ENCODE measurements at places on chromosomes 4 and X. TPM values are rescaled to one million over a fixed set of nuclear protein-coding genes. Genes with fewer than 3 reads are reported as not detected.
A peak's percentile ranks its signal among the peaks of the same experiment; 100 is the strongest.

GRCh38 chr4:174834477-174834876 lies 5.4 kb upstream of the GLRA3 start:
- peaks cover 14% of the 10 kb centered on the region for H3K4me1 ChIP-seq
- H3K27me3 ChIP-seq = no peaks in the 10 kb centered on the region
- no peak overlapping the region for H3K27ac ChIP-seq
- H3K36me3 ChIP-seq = no peaks in the 10 kb centered on the region
- no peak for DNase-seq

GRCh38 chr4:187333151-187333550 lies 609.5 kb upstream of the FAT1 start:
- no peak overlapping the region for H3K4me3 ChIP-seq
- no peak overlapping the region for H3K27ac ChIP-seq
- H3K36me3 ChIP-seq = no peaks in the 10 kb centered on the region
- no peaks in the 10 kb centered on the region for H3K4me1 ChIP-seq
- DNase-seq = no peak

- no peak for DNase-seq
- peaks cover 13% of the 10 kb centered on the region for H3K4me1 ChIP-seq
- no peak overlapping the region for H3K27ac ChIP-seq
- no peaks in the 10 kb centered on the region for H3K27me3 ChIP-seq
Observed at GRCh38 chr4:40721730-40722171, 28.0 kb upstream of the NSUN7 start.

GRCh38 chrX:27039332-27039731 lies 423.8 kb downstream of the PPP4R3C start:
- no peak overlapping the region for H3K27ac ChIP-seq
- H3K4me3 ChIP-seq = no peak overlapping the region
- DNase-seq = no peak
- peaks cover 10% of the 10 kb centered on the region for H3K4me1 ChIP-seq
- H3K36me3 ChIP-seq = no peaks in the 10 kb centered on the region
- H3K27me3 ChIP-seq = no peaks in the 10 kb centered on the region

- H3K27ac ChIP-seq = no peak overlapping the region
- H3K36me3 ChIP-seq = no peaks in the 10 kb centered on the region
- H3K27me3 ChIP-seq = no peaks in the 10 kb centered on the region
- H3K4me3 ChIP-seq = no peak overlapping the region
- H3K4me1 ChIP-seq = no peaks in the 10 kb centered on the region
- DNase-seq = no peak
Observed at GRCh38 chrX:20906571-20906970, 467.6 kb upstream of the CNKSR2 start.

DNA sequence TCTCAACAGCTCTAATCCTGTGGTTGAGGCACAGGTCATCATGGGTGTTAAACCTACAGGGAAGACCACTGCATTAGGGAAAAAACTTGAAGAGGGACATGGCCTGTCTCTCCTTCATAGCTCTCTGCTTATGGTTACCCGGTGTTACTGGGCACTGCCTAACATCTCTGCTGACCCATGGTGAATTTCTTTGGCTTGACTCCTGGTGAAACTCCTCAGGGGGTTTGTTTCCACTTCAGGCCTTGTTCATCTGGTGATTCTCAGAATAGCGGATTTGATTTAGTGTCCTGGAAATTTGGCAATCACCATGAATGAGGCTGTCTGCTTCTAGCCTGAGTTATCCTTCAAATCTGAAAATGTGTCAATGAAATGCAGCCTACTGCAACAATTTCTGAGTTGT lies 114.4 kb downstream of the ZNF518B start:
- no peak for DNase-seq
- H3K36me3 ChIP-seq = no peaks in the 10 kb centered on the region
- H3K4me1 ChIP-seq = no peaks in the 10 kb centered on the region
- no peak overlapping the region for H3K4me3 ChIP-seq
- H3K27ac ChIP-seq = no peak overlapping the region

The KLHL8 gene
- 6.5 TPM for total RNA-seq

The FAAH2 gene
- 5.0 TPM for total RNA-seq

DNA sequence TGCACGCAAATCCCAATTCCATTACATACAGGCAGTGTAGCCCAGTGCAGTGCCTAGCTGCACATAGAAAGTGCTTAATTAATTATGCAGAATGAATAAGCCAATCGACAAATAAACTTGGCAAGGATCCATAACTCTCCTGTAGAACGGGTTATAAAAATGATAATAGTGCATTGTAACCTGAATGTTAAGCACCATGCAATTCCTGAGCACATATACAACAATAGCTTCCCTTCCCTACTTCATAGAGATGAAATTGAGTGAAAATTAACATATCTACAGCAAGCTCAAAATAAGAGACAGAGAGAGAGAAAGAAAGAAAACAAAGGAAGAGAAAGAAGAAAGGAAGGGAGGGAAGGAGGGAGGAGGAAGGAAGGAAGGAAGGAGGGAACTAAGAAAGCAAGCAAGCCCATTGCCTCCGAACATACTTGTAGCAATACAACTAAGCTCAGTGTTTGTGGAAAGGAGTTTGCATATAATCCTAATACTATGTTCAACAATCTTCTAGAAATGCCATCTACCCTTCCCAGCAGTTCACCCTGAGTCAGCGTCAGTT lies 1074.0 kb upstream of the LCORL start:
- peak overlapping the region; percentile 59 for H3K27ac ChIP-seq
- peaks cover 21% of the 10 kb centered on the region for H3K4me1 ChIP-seq
- no peak overlapping the region for H3K4me3 ChIP-seq
- H3K36me3 ChIP-seq = peaks cover 5% of the 10 kb centered on the region
- no peak for DNase-seq

GRCh38 chrX:153828308-153828707 lies 2.0 kb downstream of the PDZD4 start:
- DNase-seq = no peak
- H3K36me3 ChIP-seq = peaks cover 9% of the 10 kb centered on the region
- peak overlapping the region; percentile 86 for H3K27ac ChIP-seq
- peaks cover 55% of the 10 kb centered on the region for H3K4me1 ChIP-seq
- peaks cover 3% of the 10 kb centered on the region for H3K27me3 ChIP-seq

- no peaks in the 10 kb centered on the region for H3K36me3 ChIP-seq
- DNase-seq = no peak
- H3K4me3 ChIP-seq = no peak overlapping the region
- peaks cover 14% of the 10 kb centered on the region for H3K4me1 ChIP-seq
- no peaks in the 10 kb centered on the region for H3K27me3 ChIP-seq
Observed at GRCh38 chr4:138450546-138451275, 208.6 kb upstream of the SLC7A11 start.

- H3K36me3 ChIP-seq = 0 out of 2 replicates have a peak, but pooled peaks cover 2% of the 10 kb centered on the region
- no peaks in the 10 kb centered on the region for H3K4me1 ChIP-seq
- peak; percentile 13 for DNase-seq
Observed at GRCh38 chrX:41259516-41259915, 74.4 kb upstream of the DDX3X start.

GRCh38 chr4:69849969-69850368 lies 10.0 kb downstream of the SULT1E1 start:
- DNase-seq = no peak
- H3K4me3 ChIP-seq = no peak overlapping the region
- no peaks in the 10 kb centered on the region for H3K27me3 ChIP-seq
- no peaks in the 10 kb centered on the region for H3K4me1 ChIP-seq

The TNIP3 gene
- total RNA-seq = not detected

The PABPC1L2B gene
- total RNA-seq = 1.7 TPM

GRCh38 chr4:28832444-28832843 lies 1887.7 kb upstream of the PCDH7 start:
- no peak for DNase-seq
- no peaks in the 10 kb centered on the region for H3K27me3 ChIP-seq
- no peak overlapping the region for H3K4me3 ChIP-seq
- H3K27ac ChIP-seq = no peak overlapping the region
- H3K36me3 ChIP-seq = peaks cover 4% of the 10 kb centered on the region

DNA sequence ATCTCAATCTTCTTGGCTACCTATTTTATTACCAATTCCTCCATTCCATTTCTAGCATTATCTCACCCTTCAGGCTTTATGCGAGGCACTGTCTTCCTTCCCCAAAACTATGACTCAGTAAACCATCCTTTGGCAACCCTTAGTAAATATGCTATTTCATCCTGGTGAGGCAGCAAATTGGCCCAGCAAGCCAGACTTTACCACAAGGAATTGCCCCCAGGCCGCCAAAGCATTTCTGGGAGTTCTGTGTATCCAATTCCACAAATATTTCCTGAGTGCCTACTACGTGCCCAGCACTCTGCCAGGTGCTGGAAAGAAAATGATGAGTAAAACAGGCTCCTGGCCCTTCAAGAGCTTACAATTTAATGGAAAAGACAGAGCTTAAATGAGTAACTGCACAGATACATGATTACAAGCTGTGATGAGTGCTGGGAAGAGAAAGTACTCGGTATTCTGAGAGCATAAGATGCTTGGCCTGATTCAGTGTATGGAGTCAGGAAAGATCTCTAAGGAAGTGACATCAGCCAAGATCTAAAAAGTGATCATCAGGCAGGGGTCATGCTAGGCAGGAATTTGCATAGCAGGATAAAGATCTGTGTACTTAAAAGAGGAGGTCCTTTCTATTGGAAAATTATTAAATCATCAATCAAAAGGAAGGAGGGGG lies 193.8 kb downstream of the ADAMTS3 start:
- no peaks in the 10 kb centered on the region for H3K27me3 ChIP-seq
- DNase-seq = no peak
- no peak overlapping the region for H3K4me3 ChIP-seq

GRCh38 chrX:13376857-13377549 lies 57.1 kb upstream of the ATXN3L start:
- H3K27ac ChIP-seq = no peak overlapping the region
- H3K4me3 ChIP-seq = no peak overlapping the region
- no peaks in the 10 kb centered on the region for H3K27me3 ChIP-seq
- DNase-seq = no peak

DNA sequence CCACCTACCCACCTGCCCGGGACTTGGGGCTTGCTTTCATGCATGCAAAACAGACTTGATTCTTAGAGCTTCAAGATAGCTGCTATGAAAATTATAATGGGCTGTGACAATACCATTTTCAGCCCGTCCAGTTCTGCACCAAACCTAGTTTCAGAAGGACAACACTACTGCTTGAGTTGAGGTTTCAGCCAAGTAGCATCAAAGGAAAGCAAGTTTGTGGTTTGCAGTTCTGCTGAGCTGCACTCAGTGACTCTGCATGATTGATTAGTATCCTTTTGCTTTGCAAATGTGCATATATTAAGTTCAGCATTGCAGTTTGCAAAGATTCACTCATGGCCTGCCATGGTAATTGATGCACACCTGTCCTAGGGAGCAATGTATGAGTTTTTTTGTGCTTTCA lies 442.7 kb downstream of the RPA4 start:
- H3K27me3 ChIP-seq = no peaks in the 10 kb centered on the region
- H3K4me3 ChIP-seq = no peak overlapping the region
- H3K36me3 ChIP-seq = peaks cover 6% of the 10 kb centered on the region
- H3K27ac ChIP-seq = no peak overlapping the region
- peaks cover 11% of the 10 kb centered on the region for H3K4me1 ChIP-seq
- no peak for DNase-seq

The SNX25 gene
- 20.9 TPM for total RNA-seq

The EVC2 gene
- 4.8 TPM for total RNA-seq

The JAKMIP1 gene
- 5.4 TPM for total RNA-seq

The ARAP2 gene
- 2.4 TPM for total RNA-seq

DNA sequence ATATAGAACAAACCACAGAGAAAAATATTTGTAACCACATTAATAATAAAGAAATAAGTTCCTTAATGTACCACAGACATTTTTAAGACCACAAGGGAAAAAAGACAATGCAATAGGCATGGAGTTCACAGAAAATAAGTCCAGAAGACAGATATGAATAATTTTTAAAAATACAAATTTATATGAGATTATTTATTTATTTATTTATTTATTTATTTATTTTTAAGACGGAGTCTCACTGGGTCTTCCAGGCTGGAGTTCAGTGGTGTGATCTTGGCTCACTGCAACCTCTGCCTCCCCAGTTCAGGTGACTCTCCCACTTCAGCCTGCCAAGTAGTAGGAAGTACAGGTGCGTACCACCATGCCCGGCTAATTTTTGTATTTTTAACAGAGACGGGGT lies 53.7 kb downstream of the THAP9 start:
- H3K4me3 ChIP-seq = no peak overlapping the region
- DNase-seq = no peak
- H3K4me1 ChIP-seq = no peaks in the 10 kb centered on the region
- no peaks in the 10 kb centered on the region for H3K36me3 ChIP-seq
- no peaks in the 10 kb centered on the region for H3K27me3 ChIP-seq
- no peak overlapping the region for H3K27ac ChIP-seq

The TMEM47 gene
- 15.7 TPM for total RNA-seq

DNA sequence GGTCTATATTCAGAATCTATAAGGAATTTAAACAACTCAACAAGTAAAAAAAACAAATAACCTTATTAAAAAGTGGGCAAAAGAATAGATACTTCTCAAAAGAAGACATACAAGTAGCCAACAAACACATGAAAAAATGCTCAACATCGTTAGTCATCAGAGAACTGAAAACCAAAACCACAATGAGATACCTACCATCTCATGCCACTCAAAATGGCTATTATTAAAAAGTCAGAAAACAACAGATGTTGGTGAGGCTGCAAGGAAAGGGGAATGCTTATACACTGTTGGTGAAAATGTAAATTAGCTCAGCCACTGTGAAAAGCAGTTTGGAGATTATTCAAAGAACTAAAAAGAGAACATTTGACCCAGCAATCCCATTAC lies 201.6 kb downstream of the QDPR start:
- no peak overlapping the region for H3K27ac ChIP-seq
- no peaks in the 10 kb centered on the region for H3K27me3 ChIP-seq
- no peak for DNase-seq
- no peaks in the 10 kb centered on the region for H3K4me1 ChIP-seq
- no peaks in the 10 kb centered on the region for H3K36me3 ChIP-seq
- no peak overlapping the region for H3K4me3 ChIP-seq

- H3K27me3 ChIP-seq = no peaks in the 10 kb centered on the region
- H3K27ac ChIP-seq = no peak overlapping the region
- no peak overlapping the region for H3K4me3 ChIP-seq
- peaks cover 6% of the 10 kb centered on the region for H3K4me1 ChIP-seq
Observed at GRCh38 chrX:136933611-136934145, 53.2 kb upstream of the RBMX start.

DNA sequence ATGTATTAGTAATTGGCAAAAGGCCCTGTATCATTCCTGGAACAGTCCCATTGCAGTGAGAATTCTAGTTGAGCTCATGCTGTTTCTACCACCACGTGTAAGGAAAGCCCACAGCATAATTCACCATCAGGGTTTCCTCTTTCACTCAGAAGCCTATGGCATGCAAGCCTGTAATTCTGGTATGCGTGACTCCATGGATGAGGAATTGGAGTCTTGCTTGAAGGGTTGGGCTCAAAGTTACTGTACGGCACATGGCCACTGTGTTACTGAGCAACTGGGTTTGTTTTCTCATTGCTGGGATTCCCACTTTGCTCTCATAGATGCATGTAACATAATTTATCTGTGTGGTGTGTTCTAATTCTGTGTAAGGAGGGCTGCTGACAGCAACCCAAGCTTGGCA lies 132.3 kb upstream of the NR3C2 start:
- no peak overlapping the region for H3K4me3 ChIP-seq
- H3K4me1 ChIP-seq = peaks cover 6% of the 10 kb centered on the region
- no peak for DNase-seq
- H3K36me3 ChIP-seq = peaks cover 9% of the 10 kb centered on the region
- H3K27ac ChIP-seq = no peak overlapping the region

The SPRY1 gene
- 107 TPM for total RNA-seq

The GC gene
- total RNA-seq = 1.9 TPM

GRCh38 chr4:123841447-123842121 lies 445.0 kb downstream of the SPRY1 start:
- H3K4me3 ChIP-seq = no peak overlapping the region
- H3K4me1 ChIP-seq = peaks cover 23% of the 10 kb centered on the region
- H3K27me3 ChIP-seq = no peaks in the 10 kb centered on the region
- H3K27ac ChIP-seq = no peak overlapping the region
- no peak for DNase-seq

The ERAS gene
- not detected for total RNA-seq

All from WTC11 (cell line).